ENCODE measurements at places on chromosomes 6 and 20.

DNA sequence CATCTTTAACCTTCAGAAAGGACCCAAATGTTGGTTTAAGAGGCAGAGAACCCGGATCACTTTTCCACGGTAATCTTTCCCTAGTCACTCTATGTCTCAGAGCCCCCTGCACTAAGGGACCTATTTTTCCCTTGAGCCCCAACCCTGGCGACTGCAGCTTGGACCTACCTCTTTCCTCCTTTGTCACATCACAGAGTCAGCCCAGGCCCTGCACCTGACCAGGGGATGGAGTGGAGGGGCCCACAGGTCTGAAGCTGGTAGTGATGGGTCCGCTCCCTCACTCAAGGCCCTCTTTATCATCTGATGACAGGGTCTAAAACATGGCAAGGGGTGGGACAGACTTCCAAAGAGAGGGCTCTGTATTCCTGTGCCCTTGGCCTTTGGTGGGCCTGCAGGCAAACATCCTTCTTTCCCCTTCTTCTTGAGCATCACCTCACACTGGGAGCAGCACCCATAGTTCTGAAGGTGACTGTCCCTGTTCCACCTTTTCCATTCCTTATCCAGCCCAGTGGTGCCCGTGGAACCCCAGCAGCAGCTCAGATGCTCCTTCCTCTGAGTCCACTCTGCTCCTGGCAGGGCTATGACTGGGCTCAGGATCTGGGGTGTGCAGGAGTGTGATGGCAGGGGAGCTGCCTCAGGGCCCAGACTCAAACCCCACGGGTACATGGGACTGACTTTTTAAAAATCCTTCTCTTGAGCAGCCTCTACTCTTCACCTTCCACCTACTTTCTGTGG is 6.3 kb downstream of the RAET1L start:
- DNase-seq, result no peak

DNA sequence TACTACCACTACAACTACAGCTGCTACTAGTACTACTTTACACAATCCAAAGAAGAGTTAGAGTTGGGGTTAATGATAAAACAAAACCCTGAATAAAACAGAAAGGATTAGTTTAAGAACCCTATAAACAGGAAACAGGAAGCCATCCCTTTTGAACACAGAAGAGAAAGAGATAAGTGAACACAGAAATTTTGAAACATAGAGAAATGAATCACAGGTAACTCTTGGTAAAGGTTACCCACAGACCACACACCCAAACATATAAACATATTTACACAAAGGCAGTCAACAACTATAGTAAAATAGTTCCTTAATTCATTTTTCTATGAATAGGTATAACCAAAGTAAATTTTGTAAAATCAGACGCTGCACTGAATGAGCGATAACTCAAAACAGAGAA is 98.1 kb downstream of the RNGTT start:
- DNase-seq, result no peak

- no peak for DNase-seq
These were observed 7.9 kb upstream of the COL12A1 start for GRCh38 chr6:75213732-75214131.

- DNase-seq, result no peak
These were observed 83.2 kb downstream of the CEBPB start for GRCh38 chr20:50273601-50274491.

DNA sequence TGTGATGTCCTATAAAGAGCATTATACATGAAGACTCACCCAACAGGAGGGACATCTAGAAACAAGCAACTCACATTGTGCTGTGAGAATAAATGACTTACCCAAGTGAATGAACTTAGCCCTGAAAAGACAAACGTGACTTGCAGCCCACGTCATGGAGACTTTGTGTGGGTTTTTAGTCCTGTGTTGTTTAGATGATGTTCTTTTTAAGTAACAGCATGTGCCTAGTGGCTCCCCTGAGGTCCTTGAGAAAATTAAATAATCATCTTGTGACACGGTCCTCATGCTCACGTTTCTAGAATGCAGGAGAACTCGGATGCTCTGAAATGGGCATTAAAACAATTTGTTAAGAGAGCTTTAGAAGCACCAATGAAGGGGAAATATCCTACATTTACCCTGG is 165.1 kb downstream of the SASH1 start:
- DNase-seq, result no peak

DNA sequence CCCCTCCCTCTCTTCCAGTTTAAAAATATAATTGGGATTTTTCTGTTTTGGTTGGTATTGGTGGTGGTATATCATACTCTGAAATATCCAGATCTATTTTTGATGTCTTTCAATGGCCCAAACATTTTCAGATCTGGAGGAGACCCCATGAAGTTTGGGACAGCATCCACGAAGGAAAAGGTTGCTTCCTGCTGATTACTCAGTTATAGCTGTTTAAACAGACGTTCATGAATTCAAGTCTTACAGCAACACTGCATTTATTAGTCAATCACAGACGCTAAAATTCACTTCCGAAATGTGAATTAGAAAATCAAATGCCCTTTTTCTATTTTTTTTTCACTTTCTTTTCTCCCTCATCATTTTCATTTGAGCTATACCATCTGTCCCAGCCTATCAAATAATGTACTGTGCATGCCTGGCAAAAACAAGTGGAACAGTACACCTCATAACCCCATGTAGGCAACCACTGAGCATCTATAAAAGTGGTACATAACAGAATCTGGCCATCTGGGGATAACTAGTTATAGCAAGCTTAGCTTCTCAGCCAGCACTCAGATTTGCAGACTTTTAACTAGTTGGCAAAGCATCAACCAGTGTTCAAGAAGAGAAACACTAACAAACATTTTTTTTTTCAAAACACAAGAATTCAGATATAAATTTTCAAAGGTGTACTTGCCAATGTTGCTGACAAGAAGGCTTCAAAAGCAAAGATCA is 124.5 kb downstream of the HIVEP2 start:
- DNase-seq, result no peak

DNA sequence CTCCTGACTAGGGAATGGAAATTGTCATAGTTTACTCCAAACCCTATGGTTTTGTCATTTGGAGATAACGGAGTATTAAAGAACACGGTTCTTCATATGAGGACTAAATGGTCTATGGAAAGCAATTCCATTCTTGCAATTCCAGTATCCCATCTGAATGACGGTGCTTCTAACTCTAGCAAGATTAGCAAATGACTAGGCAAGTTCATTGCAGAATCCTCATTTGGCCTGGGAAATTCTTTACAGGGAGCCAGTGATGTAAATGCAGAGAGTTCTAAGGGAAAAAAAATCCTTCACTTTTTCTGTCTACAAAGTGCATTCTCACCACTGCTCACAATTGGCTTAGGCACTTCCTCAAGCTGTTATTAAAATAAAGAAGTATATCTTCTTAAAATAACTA is 111.5 kb downstream of the MOXD1 start:
- no peak for DNase-seq

- DNase-seq, result no peak
These were observed 348.6 kb downstream of the CD109 start for GRCh38 chr6:74044417-74045096.

DNA sequence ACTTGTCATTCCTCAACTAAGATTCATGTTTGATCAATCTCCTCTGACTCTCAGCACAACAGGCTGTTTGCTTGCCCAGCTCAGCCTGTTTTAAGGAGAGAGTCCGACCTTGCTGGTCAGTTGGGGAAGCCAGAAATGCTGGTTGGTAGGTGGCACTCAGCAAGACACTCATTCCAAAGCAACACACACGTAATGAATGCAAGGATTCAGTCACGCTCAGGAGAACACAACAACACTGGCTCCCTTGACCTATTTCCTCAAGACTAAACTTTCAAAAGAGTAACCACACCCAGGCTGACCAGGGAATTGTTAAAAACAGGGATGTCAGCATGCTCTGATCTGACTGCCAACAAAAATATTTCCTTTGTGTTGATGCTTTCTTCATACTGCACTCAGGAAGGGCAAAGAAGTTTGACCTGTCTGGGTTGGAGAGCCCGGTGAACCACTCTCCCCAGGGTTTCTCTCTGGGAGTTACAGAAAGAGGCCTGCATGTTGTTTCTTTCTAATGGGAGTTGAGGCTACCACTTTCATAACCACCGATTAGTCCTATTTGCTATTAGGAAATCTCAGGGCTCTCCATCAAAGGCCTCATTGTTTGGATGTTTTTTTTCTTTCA is 25.6 kb upstream of the PREP start:
- DNase-seq, result no peak

GRCh38 chr20:53036992-53037391 is 64.8 kb downstream of the TSHZ2 start:
- DNase-seq, result no peak

DNA sequence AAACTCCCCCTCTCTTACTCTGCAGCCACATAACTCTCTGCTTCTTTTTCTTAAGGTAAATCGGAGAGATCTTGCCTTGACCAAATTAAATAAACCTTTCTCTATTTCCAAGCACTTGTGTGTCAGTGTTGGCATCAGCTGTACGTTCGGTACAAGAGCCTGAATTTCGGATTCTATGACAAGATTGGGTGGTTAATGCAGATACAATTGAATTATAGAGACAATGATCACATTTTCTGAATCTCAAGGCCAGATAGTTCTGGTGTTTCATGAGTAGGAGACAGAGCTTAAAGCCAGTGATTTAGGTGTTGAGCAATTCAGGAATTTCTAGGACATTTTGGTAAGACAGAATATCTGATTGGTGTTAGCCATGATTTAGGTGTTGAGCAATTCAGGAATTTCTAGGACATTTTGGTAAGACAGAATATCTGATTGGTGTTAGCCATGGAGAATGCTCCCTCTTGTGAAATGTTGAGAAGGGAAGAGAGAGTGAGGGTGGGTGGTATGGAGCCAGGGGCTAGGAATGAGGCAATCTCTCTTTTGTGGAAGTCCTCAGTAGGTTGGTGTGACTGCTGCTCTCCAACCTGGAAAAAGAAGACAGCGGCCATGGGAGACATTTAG is 5.1 kb downstream of the SPINT3 start:
- DNase-seq, result no peak

DNA sequence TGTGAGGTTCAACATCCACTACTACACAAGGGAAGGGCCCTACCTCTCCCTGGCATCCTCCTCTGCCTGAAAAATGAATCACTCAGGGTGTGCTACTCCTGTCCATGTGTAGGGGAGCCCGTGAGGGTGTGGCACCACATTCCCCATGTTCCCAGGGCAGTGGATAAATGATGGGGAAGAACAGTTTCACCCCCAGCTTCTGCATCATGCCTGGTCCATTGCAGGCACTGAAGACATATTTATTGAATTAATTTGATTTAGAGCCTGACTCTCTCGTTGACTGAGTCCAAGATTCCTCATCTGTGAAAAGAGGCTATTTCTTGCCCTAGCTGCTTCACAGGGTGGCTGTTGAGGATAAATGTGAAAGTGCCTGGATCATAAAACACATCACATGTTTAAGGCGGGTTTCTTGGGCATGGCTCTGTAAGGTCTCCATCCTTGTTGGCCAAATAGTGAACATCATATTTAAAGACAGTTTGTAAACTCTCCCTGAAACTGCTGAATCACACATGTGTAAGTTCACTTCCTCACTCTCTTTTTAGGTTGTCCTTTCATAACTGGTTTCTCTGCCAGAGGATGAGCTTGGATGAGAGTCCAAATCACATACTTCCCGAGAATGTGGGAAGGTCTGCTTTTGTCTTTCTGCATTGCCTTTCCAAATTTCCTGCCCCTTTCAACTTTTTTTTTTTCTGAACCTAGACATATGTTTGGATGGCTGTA is 79.7 kb upstream of the FYN start:
- DNase-seq, result no peak

DNA sequence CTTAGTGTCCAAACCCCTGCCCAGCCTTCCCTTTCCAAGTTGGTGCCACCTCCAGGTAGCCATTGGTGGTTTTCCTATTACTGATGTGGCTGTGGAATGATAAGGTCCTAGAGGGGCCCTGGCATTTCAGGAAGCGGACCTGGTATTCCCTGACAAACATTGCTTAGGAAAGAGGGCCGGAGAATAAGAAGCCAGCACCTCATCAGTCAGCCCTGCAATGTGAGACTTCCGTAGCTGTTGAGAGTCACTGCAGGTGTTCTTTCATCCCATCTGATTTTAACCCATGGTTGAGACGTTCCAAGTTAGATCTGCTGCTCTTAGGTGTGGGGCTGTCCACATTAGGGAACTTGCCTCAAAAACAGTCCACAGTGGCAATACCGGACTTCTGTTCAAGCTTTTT is 14.8 kb upstream of the NPEPL1 start:
- DNase-seq, result no peak

DNA sequence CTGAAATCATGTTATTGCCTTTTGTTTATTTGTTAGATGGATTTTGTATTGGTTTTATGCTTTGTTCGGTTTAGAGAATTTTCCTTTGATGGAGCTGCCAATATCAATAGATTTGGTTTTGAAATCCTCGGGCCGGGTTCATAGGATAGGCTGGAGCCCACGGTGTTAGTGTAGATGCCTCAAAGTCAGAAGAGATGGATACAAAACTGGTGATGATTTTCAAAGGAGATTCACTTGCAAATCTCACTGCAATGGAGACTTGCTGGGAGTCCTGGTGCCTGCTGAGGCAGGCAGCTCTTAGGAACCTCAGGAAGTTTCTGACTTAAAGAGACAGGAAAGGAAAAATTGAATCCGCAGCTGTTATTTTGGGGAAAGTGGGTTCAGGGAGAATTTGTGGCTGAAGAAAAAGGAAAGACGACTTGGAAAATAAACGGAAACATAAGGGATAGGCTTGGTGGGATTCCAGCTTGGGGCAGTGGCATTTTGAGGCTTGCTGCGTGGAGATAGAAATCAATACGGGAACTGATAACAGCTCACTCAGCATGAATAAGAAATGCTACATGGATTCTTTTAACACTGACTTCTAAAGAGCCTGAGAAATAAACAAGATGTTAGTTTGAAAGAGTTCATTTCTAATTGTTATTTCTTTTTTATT is 241.6 kb downstream of the PHACTR1 start:
- DNase-seq, result no peak

GRCh38 chr6:1848752-1849151 is 239.0 kb downstream of the FOXC1 start:
- no peak for DNase-seq

DNA sequence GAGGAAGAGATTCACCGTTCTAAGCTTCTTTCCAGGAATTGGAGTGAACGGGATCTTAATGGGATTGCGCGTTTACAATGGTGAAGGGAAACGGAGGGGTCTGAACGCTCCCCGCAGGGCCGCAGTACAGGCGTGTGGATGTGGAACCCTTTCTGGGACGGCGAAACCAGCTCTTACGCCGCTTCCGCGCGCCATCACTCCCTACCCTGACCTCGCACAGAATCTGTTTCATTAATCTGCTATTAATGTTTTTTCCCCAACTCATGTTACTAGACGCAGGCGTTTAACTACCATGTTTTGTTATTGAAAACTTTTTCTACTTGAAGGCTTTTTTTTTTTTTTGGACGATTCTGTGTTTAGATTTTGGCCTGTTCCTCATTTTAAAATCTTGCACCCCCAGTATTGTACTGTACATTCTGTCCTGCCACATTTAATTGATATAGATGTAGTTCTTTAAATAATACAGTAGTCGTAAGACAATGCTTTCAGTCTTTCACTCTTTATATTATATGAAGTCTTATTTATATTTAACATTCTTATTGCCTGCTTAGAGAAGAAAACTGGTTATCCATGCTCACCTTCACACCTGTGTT is 696 bp upstream of the SUPT3H start:
- DNase-seq, result no peak

DNA sequence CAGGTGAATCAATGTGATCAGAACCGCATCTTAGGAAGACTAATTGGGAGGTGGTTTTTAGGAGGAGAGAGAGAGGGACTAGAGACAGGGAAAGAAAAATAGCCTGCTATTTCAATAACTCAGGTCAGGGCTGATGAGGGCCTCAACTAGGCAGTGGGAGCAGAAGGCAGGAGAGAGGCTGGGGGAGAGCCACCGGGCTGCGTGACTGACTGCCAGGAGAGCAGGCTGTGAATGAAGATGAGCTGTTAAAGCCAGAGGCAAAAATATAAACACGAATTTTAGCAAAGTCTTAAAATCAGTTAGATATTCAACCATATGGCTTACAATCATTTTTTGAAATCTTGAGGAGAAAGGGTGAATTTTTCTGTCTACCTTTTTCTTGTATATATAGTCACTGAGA is 149.6 kb downstream of the IPCEF1 start:
- no peak for DNase-seq
